ENCODE measurements at places on chromosomes 4 and X. TPM values are rescaled to one million over a fixed set of nuclear protein-coding genes. Genes with fewer than 3 reads are reported as not detected.

MEPE gene
- not detected for total RNA-seq

ARHGAP6 gene
- total RNA-seq = 0.49 TPM

CFP gene
- 0.58 TPM for total RNA-seq

MAGED2 gene
- total RNA-seq = 85.0 TPM

VEGFC gene
- total RNA-seq = 15.4 TPM

JAKMIP1 gene
- not detected for total RNA-seq

TCEAL6 gene
- total RNA-seq = not detected

PDGFRA gene
- 1.5 TPM for total RNA-seq

HERC5 gene
- 1.4 TPM for total RNA-seq

SERTM2 gene
- not detected for total RNA-seq

HS3ST1 gene
- 8.9 TPM for total RNA-seq

EOLA1 gene
- 11.5 TPM for total RNA-seq

CT55 gene
- total RNA-seq = 0.79 TPM

CYSLTR1 gene
- not detected for total RNA-seq

SNX12 gene
- total RNA-seq = 29.9 TPM

All from A375 (cell line).